MCF 10A (cell line): ENCODE measurements at places on chromosomes 16 and 17. TPM values are rescaled to one million over a fixed set of nuclear protein-coding genes. Genes with fewer than 3 reads are reported as not detected.

SRR gene
- 7.7 and 16.6 TPM in 2 replicates for total RNA-seq

FZD2 gene
- total RNA-seq, result 6.8 and 10.1 TPM in 2 replicates

PPM1E gene
- 0.54 and 0.65 TPM in 2 replicates for total RNA-seq

PRCD gene
- total RNA-seq, result not detected in 2 replicates

NGFR gene
- 0.22 and 0.26 TPM in 2 replicates for total RNA-seq

TAF15 gene
- 284 and 337 TPM in 2 replicates for total RNA-seq

ATAD5 gene
- total RNA-seq, result 2.8 and 3.6 TPM in 2 replicates

FOXN1 gene
- total RNA-seq, result not detected in 2 replicates

MT1E gene
- 518 and 934 TPM in 2 replicates for total RNA-seq

ABCC12 gene
- total RNA-seq, result not detected in 2 replicates

HSD11B2 gene
- 0.42 and 0.86 TPM in 2 replicates for total RNA-seq

CES4A gene
- 5.1 and 6.6 TPM in 2 replicates for total RNA-seq

RPS6KB1 gene
- total RNA-seq, result 37.4 and 48.4 TPM in 2 replicates

IKZF3 gene
- total RNA-seq, result not detected in 2 replicates

KCNH6 gene
- total RNA-seq, result not detected in 2 replicates

ALDOA gene
- total RNA-seq, result 1,141 and 1,165 TPM in 2 replicates

IL21R gene
- total RNA-seq, result 0.15 and 0.21 TPM in 2 replicates

TADA2A gene
- total RNA-seq, result 25.3 and 31.3 TPM in 2 replicates

CCNF gene
- total RNA-seq, result 7.5 and 11.9 TPM in 2 replicates

NT5C3B gene
- total RNA-seq, result 59.8 and 65.1 TPM in 2 replicates

EXOC3L1 gene
- total RNA-seq, result not detected in 2 replicates

TSR3 gene
- total RNA-seq, result 49.6 and 58.2 TPM in 2 replicates

TNFRSF13B gene
- not detected in 2 replicates for total RNA-seq

LHX1 gene
- total RNA-seq, result not detected in 2 replicates

SP2 gene
- 11.9 and 15.1 TPM in 2 replicates for total RNA-seq

PIRT gene
- total RNA-seq, result not detected in 2 replicates

CCL8 gene
- not detected in 2 replicates for total RNA-seq

SDK2 gene
- not detected in 2 replicates for total RNA-seq

CES3 gene
- total RNA-seq, result 0.52 and 0.65 TPM in 2 replicates

ZNF785 gene
- total RNA-seq, result 12.8 and 16.3 TPM in 2 replicates

BRIP1 gene
- total RNA-seq, result 3.4 and 4.7 TPM in 2 replicates

CPPED1 gene
- total RNA-seq, result 13.8 and 16.6 TPM in 2 replicates

TEKT5 gene
- not detected in 2 replicates for total RNA-seq

TBC1D3E gene
- total RNA-seq, result 3.8 TPM in 2 replicates

SP6 gene
- 1.2 and 1.5 TPM in 2 replicates for total RNA-seq

USP22 gene
- 146 and 157 TPM in 2 replicates for total RNA-seq

RCVRN gene
- total RNA-seq, result not detected in 2 replicates

VAT1L gene
- total RNA-seq, result 0.88 and 1.1 TPM in 2 replicates

TP53TG3F gene
- not detected in 2 replicates for total RNA-seq

CCL1 gene
- total RNA-seq, result not detected in 2 replicates

NPIPB2 gene
- 17.2 and 17.4 TPM in 2 replicates for total RNA-seq

EVI2B gene
- 3.6 and 3.8 TPM in 2 replicates for total RNA-seq

KRTAP9-9 gene
- not detected in 2 replicates for total RNA-seq

NPIPA3 gene
- total RNA-seq, result 3.2 and 3.3 TPM in 2 replicates

VTN gene
- total RNA-seq, result not detected in 2 replicates

SLC2A4 gene
- not detected in 2 replicates for total RNA-seq

ITGAD gene
- not detected in 2 replicates for total RNA-seq

NFATC3 gene
- 18.5 and 24.1 TPM in 2 replicates for total RNA-seq

SLC47A1 gene
- 1.1 TPM in 1 of 2 replicates, not detected in the other for total RNA-seq

CIITA gene
- total RNA-seq, result 0.12 TPM in 1 of 2 replicates, not detected in the other

CDH5 gene
- total RNA-seq, result not detected in 2 replicates

PIK3R5 gene
- not detected in 2 replicates for total RNA-seq

KCNJ2 gene
- 0.19 and 0.54 TPM in 2 replicates for total RNA-seq

CHD9NB gene
- 2.4 and 2.9 TPM in 2 replicates for total RNA-seq

USP6 gene
- total RNA-seq, result 0.10 TPM in 1 of 2 replicates, not detected in the other

C16orf86 gene
- 0.54 and 0.65 TPM in 2 replicates for total RNA-seq

BCL6B gene
- total RNA-seq, result not detected in 2 replicates

EPX gene
- total RNA-seq, result not detected in 2 replicates

JPH3 gene
- not detected in 2 replicates for total RNA-seq

OSGIN1 gene
- 3.7 and 6.3 TPM in 2 replicates for total RNA-seq
